ENCODE measurements at places on chromosomes 3 and 15.

GRCh38 chr3:99931059-99931458, 113.4 kb downstream of the CMSS1 start:
- H3K4me1 ChIP-seq: peaks cover 29% of the 10 kb centered on the region
- no peaks in the 10 kb centered on the region for H3K27me3 ChIP-seq
- DNase-seq: no peak
- H3K36me3 ChIP-seq: no peaks in the 10 kb centered on the region

DNA sequence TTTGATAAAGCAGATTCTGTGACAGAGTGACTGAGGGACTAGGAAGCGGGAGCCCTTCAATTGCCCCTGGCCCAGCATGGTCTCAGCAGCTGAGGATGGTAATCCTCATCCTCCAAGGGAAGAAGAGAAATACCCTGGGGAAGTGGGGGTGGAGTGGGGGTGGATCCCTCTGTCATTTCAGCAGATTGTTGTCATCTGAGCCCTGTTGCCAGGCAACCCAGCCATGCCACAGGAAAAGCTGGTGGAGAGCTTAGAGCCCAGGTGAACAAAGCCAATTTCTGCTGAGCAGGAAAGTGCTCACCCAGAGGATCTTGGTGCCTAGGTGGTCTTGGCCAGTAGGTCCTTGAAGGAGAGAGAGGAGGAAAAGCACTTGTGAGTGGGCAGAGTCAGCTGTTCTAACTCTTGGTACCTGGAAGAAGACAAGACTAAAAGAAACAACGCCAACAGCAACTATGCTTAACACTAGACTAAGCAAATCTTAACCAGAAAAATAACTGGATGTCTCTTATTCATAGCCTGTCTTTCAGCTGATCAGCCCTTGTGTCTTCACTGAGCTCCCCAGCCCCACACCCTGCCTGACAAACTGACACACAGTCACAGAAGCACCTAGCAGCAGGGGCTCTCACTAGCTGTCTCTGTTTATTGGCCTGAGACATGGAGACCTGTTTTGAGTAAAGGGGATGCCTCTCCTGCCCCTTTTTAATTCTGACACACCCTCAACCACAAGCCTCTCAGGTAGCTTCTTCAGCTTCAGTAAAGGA, 40.1 kb upstream of the DCLK3 start:
- H3K4me1 ChIP-seq: no peaks in the 10 kb centered on the region
- no peak for DNase-seq
- no peaks in the 10 kb centered on the region for H3K27me3 ChIP-seq
- no peak overlapping the region for H3K27ac ChIP-seq
- H3K36me3 ChIP-seq: no peaks in the 10 kb centered on the region

DNA sequence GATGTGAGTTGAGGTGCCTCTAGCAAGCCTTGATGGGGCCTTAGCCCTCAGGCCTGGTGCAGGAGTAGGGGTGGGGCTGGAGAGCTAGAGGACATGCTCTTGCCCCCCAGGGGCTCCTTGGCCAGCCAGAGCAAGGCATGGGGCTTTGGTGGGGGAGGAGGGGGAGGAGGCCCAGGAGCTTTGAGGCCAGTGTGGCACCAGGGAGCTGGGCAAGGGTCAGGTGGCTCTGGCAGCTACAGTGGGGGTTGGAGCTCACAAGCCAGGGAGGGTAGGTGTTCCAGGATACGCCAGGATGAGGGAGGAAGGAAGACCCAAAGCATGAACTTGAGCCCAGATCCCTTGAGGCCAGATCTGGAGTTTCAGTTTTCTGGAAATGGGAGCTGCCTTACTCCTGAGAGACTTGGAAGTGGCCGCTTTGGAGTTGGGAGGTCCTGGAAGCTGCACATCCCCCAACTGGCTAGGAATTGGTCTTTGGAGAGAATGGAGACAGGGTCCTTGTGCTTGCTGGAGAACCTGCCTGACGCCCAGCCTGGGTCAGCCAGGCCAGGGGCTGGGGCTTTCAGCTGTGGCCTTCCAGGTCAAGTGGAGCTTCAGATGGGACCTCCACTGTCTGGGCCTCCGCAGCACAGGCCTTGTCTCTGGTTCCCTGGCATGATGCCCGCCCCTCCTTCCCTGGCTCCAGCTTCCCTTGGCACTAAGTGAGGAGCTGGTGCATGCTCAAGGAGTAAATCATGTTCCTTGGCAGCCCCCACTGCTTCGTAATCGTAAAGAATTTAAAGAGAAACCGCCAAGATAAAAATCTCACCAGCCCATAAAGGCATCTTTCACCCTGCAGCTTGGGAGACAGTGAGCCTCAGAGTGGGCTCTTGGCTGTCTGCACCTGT, 8.7 kb downstream of the SEMA3F start:
- peak; percentile 54 for DNase-seq
- no peaks in the 10 kb centered on the region for H3K27me3 ChIP-seq
- H3K4me3 ChIP-seq: no peak overlapping the region
- peak overlapping the region; percentile 84 for H3K27ac ChIP-seq
- no peaks in the 10 kb centered on the region for H3K36me3 ChIP-seq
- peaks cover 100% of the 10 kb centered on the region for H3K4me1 ChIP-seq

DNA sequence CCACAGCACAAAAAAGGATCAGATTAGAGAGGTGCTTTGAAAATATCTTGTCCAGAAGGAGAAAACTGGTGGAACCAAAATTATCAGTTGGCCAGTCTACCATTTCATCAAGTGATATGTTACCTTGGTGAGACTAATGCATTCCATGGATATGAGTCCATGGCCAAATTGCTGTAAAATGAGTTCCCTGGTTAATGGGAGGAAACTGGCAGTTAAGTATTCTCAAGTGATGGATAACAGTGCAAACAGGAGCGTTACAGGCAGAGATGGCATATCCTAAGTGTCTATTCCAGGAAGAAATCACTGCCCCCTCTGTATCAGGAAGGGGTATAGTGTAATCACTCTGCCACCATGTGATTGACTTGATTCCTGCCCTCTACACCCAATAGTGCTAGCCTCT, 34.0 kb downstream of the MYRIP start:
- DNase-seq: no peak
- no peak overlapping the region for H3K27ac ChIP-seq
- no peaks in the 10 kb centered on the region for H3K4me1 ChIP-seq
- no peaks in the 10 kb centered on the region for H3K27me3 ChIP-seq
- no peaks in the 10 kb centered on the region for H3K36me3 ChIP-seq
- H3K4me3 ChIP-seq: no peak overlapping the region

DNA sequence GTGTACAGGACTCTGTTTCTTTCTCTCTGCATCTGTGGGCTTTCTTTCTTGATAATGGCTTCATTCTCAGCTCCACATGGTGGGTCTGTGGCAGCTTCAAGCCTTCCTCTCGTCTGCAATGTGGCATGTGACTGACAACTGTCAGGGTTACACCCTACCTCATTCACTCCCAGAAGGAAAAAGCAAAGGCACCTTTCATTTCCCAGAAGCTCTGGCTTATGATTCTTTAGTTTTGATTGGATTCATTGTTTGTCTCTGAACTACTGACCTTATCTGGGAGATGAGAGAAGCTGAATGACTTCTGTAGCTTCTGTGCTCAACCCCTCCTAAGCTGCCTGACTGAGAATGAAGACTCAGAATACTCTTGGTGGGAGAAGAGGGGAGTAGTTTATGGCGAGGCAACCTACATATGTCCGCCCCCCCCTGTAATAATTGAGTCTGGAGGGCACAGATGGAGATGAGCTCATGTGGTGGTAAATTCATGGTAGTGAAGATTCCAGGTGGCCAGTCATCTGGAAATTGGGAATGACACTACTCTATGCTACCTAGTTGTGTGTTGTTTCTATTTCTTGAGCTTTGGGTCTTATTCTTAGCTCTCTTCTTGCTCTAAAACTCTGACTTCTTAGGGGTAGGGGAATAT, 38.4 kb downstream of the KCNAB1 start:
- H3K36me3 ChIP-seq: no peaks in the 10 kb centered on the region
- H3K4me1 ChIP-seq: no peaks in the 10 kb centered on the region
- no peak for DNase-seq
- no peaks in the 10 kb centered on the region for H3K27me3 ChIP-seq

DNA sequence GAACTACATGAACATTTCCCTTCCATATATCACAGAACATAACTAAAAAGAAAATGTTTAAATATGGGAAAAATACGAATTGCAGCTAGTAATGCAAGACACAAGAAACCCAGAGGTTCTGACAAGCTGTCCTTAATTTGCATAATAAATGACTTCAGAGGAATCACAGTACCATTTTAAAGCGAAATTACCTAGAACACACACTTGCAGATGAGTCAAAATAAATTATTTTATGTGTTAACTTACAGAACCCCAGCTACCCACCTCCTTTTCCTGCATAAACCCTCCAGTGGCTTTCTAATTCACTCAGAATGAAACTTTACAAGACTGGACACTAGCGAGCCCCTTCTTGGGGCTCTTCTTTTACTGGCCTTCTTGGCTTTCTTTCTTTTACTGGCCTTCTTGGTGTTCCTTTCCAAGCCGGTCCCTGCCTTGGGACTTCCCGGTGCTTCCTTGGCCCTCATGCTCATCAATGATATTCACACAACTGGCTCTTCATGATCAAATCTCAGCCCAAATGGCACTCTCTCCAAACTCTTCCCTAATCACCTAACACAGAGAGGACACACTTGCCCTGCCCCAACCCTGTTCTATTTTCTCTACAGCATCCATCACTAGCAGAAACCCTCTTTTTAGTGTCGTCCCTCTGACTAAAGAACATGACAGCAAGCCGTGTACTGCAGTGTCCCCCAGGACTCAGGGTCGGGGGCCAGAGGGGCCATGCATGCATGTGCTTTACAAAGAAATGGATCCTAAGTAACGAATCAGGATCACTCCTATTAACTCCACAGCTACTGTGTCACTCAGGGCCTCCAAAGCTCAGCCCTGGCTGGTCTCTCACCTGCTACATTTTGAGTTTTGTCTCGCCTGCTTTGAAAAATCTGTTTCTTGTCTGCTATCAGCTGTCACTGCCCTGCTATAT, 4.8 kb downstream of the CHSY1 start:
- DNase-seq: no peak
- H3K4me3 ChIP-seq: no peak overlapping the region
- H3K4me1 ChIP-seq: peaks cover 88% of the 10 kb centered on the region

DNA sequence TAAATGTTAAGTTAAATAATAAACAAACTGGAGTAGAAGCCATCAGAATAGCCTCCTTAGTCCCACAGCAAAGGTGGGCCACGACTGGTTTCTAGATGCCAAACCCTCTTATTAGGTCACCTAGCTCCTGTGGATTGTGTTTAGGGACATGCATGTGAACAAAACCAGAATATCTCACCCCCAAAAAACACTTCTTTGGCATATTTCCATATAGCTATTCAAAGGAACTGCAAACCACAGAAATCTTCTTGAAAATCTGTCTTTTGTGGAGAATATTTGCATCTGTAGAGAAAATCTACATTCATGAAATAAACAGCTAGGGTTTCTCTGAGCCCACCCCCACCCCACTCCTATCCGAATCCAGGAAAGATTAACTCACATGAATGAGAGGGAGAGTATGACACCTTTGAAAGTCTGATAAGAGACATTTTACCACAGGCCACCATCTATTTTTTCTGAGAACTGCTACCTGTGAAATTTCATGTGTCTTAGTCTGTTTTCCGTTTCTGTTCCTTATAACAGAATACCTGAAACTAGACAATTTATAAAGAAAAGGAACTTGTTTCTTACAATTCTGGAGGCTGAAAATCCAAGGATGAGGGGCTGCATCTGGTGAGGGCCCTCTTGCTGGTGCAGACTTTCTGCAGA, 159.4 kb downstream of the NEK10 start:
- H3K4me3 ChIP-seq: no peak overlapping the region
- H3K27ac ChIP-seq: no peak overlapping the region
- H3K27me3 ChIP-seq: no peaks in the 10 kb centered on the region
- H3K36me3 ChIP-seq: no peaks in the 10 kb centered on the region
- H3K4me1 ChIP-seq: no peaks in the 10 kb centered on the region

- no peaks in the 10 kb centered on the region for H3K27me3 ChIP-seq
- no peaks in the 10 kb centered on the region for H3K36me3 ChIP-seq
- H3K4me3 ChIP-seq: no peak overlapping the region
- no peak for DNase-seq
- peaks cover 46% of the 10 kb centered on the region for H3K4me1 ChIP-seq
- no peak overlapping the region for H3K27ac ChIP-seq
Measured at GRCh38 chr3:52085681-52086282, 29.4 kb upstream of the DUSP7 start.
